ENCODE measurements at places on chromosomes 4 and X.

- no peak for DNase-seq
Observed at GRCh38 chrX:68146054-68146453, 287.2 kb downstream of the OPHN1 start.

GRCh38 chr4:26372525-26373172 lies 51.8 kb downstream of the RBPJ start:
- DNase-seq = no peak

DNA sequence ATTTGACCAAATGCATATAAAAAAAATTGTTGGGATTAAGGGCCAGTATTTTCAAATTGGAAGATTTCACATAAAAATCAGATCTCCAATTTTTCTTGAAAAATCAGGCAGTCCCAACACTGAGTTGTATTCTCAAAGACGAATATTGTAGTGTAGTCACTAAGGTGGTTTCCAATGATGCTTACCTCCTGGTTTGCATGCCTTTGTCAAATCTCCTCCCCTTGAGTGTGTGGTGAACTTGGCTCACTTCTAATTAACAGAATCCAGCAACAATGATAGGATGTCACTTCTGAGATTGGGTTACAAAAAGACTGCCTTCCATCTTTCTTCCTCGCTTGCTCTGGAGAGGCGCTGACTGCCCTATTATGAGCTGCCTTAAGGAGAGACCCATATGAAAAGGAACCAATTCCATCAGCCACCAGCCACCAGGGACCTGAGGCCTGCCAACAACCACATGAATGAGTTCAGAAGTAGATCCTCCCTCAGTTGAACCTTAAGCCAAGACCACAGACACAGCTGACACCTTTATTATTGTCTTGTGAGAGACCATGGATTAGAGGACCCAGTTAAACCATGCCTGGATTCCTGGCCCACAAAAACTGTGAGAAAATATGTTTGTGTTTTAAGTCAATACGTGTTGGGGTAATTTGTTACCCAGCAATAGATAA lies 31.2 kb upstream of the TSPAN5 start:
- no peak for DNase-seq

DNA sequence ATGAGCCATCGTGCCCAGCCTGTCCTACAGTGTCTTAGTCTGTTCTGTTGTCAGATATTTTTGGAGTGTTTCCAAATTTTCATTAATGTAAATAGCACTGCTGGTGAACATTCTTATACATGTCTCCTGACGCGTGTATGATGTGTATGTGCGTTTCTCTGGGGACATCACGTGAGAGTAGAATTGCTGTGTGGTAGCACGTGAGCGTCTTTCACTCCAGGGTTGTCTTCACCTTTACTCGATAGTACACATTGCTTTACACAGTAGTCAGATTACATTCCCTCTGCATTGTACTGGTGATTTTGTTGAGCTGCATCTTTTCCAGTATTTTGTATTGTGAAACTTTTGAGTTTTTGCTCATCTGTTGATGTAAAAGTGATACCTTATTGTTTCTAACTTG lies 60.0 kb downstream of the ARHGAP10 start:
- no peak for DNase-seq

- DNase-seq = no peak
Observed at GRCh38 chr4:137541876-137542646, 9.8 kb upstream of the PCDH18 start.

DNA sequence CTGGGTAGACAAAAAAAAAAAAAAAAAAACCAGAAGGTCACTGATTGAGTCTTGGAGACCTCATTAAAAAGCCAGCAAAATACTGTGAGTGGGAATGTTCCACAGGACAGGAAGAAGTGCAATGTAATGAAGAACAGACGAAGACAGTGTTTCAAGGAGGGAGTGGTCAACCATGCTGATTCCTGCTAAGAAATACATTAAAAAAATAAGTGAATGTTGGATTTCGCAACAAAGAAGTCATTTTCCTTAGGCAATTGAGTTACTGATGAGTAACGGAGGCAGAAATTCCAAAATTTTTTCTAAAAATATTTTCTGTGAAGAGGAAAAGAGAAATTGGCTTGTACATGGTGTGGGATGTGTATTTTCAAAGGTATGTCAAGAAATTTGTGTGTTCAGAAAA lies 94.3 kb upstream of the FAM47B start:
- no peak for DNase-seq

- DNase-seq = no peak
Observed at GRCh38 chrX:46376246-46376885, 168.9 kb downstream of the ZNF674 start.

DNA sequence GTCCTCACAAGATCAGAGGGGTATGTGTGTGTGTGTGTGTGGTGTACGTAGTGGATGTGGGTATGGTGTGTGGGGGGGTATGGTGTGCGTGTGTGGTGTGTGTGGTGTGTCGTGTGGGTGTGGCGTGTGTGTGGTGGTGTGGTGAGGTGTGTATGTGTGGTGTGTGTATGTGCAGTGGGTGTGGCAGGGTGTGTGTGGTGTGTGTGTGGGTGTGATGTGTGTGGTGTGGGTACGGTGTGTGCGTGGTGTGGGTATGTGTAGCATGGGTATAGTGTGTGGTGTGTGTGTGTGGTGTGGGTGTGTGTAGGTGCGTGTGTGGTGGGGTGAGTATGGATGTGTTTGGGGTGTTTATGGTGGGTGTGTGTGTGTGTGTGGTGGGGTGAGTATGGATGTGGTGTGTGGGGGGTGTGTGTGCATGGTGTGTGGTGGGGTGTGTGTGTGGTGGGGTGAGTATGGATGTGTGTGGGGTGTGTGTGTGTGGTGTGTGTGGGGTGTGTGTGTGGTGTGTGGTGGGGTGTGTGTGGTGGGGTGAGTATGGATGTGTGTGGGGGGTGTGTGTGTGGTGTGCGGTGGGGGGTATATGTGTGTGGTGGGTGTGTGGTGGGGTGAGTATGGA lies 182.0 kb downstream of the PALLD start:
- DNase-seq = no peak

GRCh38 chr4:170051402-170051801 lies 25.2 kb upstream of the MFAP3L start:
- no peak for DNase-seq

- DNase-seq = peak; percentile 32
Observed at GRCh38 chrX:7132335-7133049, 15.0 kb upstream of the STS start.

DNA sequence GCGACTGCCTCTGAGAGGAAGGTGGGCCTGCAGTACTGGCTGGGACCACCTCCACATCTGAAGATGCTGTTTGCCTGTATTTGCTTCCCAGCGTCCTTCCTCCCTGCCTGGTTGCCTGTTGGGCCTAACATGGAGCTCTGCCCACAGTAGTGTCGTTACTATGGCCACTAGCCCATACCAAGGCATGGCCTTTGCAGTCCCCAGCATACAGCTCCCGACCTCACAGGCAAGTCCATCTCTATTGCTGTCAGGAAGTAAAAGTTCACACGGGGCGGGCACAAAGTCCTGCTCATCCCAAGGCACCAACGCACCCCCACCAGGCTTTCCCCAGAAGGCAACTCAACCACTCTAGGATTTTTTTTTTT lies 71.6 kb downstream of the MAML3 start:
- DNase-seq = no peak

GRCh38 chrX:119177278-119177677 lies 49.7 kb upstream of the KIAA1210 start:
- no peak for DNase-seq

DNA sequence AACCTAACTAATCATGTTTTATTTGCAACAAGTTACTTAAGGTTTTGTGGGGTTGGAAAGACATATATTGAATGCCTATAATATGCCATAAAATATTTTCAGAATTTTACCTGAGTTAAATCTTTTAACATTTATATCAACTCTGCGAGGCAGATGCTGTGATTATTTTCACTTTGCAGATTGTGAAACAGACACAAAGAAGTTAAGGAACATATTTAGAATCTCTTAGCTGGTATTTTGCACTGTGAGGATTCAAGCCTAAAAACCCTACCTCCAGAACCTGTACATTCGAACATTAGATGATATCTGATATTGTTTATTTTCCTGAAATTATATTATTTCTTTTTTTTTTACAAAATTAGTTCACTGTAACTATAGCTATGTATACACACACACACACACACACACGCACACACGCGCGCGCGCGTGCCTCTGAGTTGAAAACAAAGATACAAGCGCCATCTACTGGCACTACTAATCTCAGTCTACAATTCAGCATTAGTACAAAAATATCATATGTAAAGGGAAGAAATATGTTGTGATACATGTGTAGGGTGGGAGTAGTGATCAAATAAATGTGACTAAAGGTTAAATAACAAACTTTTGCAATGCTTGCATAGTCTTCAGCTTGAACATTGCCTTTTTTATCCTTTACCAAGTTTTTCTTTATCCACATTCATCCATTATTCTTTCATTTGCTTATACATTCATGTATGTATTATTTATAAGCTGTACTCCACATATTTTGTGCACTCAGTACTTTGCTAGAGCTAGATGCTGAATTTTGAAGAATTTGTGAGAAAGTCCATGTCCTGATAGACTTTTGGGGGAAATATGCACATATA lies 61.5 kb downstream of the ANXA10 start:
- peak; percentile 87 for DNase-seq

DNA sequence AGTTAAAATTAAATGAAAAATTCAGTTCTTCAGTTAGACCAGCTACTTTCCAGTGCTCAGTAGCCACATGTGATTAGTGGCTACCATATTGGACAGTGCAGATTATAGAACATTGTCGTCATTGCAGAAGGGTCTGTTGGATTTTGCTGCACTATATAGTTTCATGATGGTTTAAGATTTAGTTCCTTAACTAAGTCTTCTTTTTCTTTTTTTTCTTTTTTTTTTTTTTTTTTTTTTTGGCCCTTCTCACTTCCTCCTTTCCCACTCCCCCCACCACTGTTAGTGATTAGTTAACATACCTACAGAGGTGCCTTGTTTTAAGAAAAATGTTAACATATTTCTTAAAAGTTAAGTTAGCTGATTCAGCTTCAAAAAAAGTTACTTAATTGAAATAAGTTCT lies 9.0 kb downstream of the RAB9A start:
- DNase-seq = no peak

GRCh38 chr4:150215601-150216000 lies 137.4 kb downstream of the DCLK2 start:
- no peak for DNase-seq

DNA sequence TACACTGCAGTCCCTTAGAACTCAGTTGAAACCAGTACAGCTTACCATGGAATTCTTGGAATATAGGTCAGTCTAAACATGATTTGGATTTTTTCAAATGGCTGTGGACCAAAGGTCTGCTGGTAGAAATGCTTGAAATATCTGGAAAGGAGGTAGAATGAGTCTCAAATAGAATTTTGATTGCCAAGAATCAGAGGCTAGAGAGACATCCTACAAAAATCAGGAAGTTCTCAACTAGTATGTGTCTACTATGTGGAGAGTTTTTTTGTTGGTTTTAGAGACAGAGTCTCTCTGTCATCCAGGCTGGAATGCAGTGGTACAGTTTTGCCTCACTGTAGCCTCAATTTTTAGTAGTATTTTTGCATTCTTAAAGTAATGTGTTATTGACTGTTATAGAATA lies 53.6 kb downstream of the PAQR3 start:
- DNase-seq = no peak

- no peak for DNase-seq
Observed at GRCh38 chr4:141660880-141661279, 24.5 kb downstream of the IL15 start.

DNA sequence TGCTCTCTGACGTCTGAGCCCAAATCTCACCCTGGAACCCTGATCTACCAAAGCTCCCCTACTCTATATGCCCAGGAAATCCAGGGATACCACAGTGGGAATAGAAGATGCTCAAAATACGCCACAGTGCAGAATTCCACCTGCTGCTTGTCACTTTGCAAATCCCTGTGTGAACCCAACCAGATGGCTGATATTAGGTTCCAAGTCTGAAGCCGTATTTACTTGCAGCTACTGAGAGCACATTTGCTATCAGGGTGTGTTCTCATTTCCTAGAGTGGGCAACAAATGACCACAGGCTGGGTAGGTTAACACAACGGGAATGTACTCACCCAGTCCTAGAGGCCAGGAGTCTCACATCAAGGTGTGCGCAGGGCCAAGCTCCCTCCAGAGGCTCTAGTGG lies 126.8 kb downstream of the MXRA5 start:
- DNase-seq = no peak

- DNase-seq = no peak
Observed at GRCh38 chr4:52983563-52984303, 121.6 kb downstream of the RASL11B start.

DNA sequence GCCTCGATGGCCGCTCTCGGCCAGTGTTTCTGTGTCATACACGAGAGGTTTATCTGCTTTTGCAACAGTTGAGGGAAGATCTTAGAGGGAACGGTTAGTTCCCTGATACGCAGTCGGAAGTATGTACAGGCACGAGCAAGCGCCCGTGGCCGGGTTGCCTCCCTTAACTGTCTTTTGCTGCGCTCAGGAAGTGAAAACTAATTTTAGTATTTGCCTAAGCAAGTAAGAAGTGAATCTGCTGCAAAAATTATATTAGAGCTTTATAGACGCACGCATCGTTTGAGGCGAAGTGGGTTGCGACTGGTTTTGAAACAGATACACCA lies 695 bp downstream of the MTM1 start:
- DNase-seq = peak; percentile 54

DNA sequence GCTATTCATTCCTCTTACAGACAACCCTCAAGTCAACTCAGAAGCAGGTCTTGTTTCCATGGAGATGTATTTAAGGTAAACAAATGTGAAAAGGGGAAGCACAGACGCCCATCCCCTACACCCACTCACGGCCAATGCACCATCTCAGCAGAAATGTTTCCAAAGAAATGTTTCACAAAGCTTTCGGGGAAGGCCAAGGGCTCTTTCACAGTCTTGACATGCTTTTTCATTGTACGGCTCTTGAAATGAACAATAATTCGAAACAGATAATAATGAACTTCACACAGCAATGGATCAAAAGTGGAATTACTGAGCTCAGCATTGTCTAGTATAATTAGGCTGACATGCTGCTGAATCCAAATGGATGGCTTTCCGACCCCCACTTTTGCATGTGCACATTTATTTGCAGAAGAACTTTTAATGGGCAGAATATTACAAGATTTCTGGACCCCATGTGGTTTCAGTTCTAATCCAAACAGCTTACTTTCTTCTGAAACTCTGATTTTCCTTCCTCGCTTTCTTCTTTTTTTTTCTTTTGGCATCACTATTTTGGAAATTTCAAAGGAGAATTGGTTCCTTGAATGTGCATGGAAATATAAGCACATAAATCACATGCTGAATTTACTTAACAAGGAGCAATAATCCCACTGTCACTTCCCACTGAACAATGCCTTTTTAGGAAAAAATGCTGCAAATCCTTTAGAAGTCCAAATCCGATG lies 160.9 kb downstream of the SMIM20 start:
- no peak for DNase-seq

DNA sequence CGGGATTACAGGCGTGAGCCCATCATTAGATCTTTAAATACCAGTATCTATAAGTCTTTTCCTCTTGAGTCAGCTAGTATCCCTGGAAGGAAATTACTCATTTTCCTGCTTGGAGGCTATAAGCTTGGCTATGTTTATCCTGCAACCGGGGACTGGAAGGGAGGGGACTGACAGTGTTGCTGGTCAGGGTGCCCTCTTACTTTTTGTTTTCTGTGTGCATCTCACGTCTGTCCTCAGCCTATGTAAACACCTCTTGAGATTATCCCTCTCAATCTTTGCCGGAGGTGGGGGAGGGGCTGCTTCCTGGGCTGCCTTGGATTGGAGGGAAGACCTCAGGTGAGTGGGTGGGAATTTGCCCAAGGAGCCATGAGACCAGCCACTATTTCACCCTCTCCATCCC lies 37.0 kb downstream of the HTT start:
- no peak for DNase-seq
